ENCODE measurements at places on chromosomes 7 and 10.

DNA sequence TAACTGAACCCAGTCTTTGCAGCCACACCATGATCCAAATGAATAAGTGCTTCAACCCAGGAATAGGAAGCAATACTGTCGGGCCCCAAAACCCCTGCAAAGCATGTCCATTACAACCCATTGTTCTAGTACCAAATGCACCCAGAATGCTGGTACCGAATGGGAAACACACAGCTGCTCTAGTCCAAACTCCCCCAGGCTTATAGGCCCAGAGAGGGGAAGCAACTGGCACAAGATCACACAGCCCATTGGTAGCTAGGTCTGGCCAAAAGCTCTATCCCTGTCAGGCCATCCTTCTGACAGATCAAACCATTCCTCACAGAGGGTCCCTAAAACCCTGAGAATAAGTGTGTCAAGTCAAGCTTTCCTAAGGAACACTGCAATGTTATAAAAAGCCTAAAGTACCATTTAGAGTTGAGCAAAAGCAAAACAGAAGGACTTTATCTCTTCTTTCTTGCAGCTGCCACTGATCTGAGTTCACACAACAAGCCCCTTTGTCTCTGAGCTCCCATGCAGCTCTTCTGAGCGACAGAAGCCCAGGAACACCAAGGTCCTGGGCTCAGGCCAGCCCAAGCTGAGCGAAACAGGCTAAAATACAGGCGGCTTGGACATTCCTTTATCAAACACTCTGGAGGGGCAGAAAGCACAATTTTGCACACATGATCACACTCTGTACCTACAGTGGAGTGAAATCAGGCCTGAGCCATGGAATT lies 116.7 kb downstream of the SGMS1 start:
- DNase-seq: no peak

GRCh38 chr10:18204039-18204835 lies 64.0 kb downstream of the CACNB2 start:
- DNase-seq: no peak

DNA sequence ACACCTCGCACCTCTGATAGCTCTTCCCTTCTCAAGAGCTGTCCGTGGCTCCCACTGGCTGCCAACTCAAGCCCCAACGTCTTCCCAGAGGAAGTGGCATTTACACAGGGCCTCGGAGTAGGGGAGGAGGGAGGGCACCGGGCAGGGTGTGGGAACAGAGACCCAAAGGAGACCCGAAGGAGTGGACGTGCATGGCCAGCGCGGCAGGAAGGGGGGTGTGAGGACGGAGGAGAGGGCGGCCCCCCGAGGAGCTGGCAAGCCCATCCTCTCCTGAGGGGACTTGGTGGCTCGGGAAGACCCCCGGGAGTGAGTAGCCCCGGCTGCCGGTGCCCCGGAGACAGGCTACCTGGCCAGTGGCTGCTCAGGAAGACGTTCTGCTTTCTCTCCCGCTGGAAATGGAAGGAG lies 85.9 kb downstream of the FOXL3 start:
- no peak for DNase-seq

- DNase-seq: no peak
Observed at GRCh38 chr10:79026806-79027146, 42.0 kb upstream of the ZMIZ1 start.

GRCh38 chr10:67608001-67608400 lies 88.0 kb downstream of the CTNNA3 start:
- no peak for DNase-seq

- no peak for DNase-seq
Observed at GRCh38 chr10:96696845-96697425, 23.4 kb downstream of the PIK3AP1 start.

- no peak for DNase-seq
Observed at GRCh38 chr10:46033602-46034011, 3.2 kb upstream of the NCOA4 start.

DNA sequence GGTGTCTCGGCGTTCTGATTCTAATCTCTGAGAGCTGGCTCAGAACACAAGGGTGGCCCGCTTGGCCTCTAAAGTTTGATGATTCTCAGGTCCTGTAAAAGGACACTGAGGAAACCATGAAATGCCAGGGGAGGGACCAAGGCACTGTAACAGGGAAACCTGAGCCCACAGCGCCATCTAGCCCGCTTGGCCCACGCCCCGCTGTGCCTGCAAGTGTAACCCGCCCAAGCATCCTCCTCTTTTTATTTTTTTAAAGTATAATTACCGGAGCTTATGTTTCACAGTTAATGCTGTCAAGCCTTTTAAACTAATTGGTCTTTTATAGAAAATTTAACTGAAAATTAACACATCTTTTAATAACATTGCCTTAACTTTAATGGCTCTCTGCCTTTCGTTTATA lies 734.7 kb downstream of the KCNMA1 start:
- DNase-seq: no peak

DNA sequence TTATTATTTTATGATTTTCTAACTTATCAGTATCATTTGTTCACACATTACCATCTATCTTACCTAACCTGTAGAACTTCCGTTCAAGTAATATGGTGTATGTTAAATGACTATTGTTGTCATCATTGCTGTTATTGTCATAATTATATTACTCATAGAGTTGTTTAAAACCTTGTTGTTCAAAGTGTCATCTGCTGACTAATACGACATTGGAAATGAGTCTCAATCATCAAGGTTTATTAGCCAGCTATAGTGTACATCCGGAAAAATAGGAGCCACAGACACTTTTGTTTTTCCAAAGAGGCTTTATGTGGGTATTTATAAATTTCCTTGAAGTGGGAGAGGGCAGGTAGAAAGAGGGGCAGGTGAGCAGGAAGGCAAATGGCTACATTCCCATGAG lies 386.9 kb upstream of the LRRTM3 start:
- no peak for DNase-seq

GRCh38 chr10:28935061-28935460 lies 257.7 kb downstream of the BAMBI start:
- DNase-seq: no peak

- no peak for DNase-seq
Observed at GRCh38 chr10:101143345-101143630, 12.2 kb downstream of the TLX1 start.

- DNase-seq: no peak
Observed at GRCh38 chr7:73707045-73707631, 12.3 kb downstream of the STX1A start.

- no peak for DNase-seq
Observed at GRCh38 chr7:28360739-28361138, 51.6 kb upstream of the CREB5 start.

GRCh38 chr10:77686096-77686495 lies 48.5 kb upstream of the KCNMA1 start:
- no peak for DNase-seq

DNA sequence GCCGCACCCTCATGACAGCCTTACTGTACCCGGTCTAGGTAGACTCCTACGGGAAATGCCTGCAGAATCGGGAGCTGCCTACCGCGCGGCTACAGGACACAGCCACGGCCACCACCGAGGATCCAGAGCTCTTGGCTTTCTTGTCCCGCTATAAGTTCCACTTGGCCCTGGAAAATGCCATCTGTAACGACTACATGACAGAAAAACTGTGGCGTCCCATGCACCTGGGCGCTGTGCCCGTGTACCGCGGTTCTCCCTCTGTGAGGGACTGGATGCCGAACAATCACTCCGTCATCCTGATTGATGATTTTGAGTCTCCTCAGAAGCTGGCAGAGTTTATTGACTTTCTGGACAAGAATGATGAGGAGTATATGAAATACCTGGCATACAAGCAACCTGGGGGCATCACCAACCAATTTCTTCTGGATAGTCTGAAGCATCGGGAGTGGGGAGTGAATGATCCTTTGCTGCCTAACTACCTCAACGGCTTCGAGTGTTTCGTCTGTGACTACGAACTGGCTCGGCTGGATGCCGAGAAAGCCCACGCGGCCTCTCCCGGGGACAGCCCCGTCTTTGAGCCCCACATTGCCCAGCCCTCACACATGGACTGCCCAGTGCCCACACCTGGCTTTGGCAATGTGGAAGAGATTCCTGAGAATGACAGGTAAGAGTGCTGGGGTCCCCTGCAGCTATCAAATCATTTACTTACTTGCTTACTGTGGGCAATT lies 8.5 kb upstream of the CHCHD1 start:
- DNase-seq: no peak

GRCh38 chr7:100443096-100443840 lies 7.0 kb upstream of the PPP1R35 start:
- no peak for DNase-seq

- DNase-seq: no peak
Observed at GRCh38 chr7:3134745-3135144, 91.1 kb upstream of the CARD11 start.

DNA sequence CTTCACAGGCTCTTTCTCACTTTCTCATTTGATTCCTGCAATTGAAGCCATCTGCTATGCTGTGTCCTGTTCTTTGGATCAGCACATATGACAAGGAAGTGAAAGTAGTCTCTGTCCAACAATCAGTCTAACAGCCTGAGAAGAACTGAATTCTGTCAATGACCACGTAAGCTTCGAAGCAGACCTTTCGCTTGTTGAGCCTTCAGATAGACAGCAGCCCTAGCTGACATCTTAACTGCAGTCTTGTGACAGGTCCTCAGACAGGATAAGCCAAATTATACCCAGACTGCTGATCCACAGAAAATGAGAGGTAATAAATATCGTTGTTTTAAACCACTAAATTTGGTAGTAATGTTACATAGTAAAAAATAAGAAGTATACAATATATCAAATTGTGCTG lies 691.0 kb upstream of the LRRTM3 start:
- no peak for DNase-seq

- DNase-seq: no peak
Observed at GRCh38 chr7:116540743-116541142, 15.9 kb downstream of the CAV1 start.

- DNase-seq: no peak
Observed at GRCh38 chr7:102066476-102066875, 220.2 kb upstream of the SH2B2 start.

- no peak for DNase-seq
Observed at GRCh38 chr7:147584771-147585193, 1005.8 kb upstream of the C7orf33 start.

DNA sequence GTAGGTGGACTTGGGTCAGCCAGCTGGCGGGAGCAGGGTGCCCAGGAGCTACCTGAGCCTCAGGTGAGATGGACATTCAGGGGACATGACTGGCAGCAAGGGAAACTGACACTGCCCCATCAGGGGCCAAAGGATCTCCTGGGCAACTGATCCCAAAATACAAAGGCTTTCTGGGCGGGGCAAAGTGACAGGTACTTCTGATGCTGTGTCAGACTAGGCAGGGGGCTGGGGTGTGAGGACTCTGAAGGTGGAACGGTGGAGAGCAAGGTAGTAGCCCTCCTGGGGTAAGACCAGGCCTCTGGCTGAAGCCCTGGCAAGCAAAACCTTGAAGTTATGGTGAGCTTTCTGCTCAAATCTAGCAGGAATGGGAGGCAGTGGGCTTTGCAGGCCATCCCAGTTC lies 4.4 kb downstream of the OPN4 start:
- no peak for DNase-seq

DNA sequence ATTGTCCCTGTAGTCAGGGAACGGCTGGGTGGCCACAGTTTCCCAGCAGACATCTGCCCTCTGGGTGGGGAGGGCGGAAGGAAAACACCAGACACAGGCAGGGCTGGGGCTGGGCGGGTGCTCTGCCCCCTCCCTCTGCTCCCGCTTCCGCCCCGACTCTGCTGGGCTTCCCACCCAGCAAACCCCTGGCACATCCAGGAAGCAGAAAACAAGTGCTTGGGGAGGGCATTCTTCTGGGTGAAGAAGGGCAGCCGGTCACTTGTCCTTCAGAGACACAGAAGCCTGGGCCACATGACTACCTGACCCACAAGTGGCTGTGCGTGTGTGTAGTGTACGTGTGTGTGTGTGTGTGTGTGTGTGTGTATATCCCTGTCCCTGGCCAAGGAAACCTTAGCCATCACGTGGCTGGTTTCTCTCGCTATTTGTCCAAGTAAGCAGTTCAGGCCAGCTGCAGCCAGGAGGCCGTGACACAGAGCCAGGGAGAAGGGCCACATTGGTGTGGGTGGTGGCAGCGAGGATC lies 77.9 kb downstream of the ZMIZ1 start:
- DNase-seq: no peak

DNA sequence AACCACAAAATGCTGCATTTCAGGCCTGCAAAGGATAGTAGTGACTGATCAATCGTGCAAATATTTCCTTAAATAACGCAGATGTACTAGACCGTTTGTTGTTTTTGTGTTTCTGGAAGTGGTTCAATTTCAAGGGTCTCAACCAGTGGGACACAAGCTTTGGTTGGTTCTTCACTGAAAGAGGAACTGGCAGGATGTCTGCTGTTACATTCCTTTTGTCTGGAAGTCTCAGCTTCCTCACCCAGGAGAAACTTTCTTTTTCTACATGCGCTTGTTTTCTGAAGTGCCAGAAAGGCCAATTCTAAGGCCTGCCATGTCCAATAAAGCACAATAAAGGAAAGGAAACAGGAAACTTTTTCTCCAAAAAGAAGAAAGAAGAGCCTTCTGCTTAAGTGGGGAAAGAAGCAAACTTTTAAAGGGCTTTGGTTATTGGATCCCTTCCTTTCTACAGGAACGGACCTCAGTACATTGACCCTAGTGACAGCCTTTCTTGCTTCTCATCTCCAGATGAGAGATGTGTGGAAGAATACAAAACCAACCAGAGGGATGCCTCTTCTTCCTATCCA lies 4.1 kb downstream of the DKK1 start:
- no peak for DNase-seq

GRCh38 chr10:2938869-2939268 lies 128.5 kb upstream of the PFKP start:
- no peak for DNase-seq

GRCh38 chr7:95433952-95434556 lies 774 bp downstream of the PON2 start:
- DNase-seq: no peak

DNA sequence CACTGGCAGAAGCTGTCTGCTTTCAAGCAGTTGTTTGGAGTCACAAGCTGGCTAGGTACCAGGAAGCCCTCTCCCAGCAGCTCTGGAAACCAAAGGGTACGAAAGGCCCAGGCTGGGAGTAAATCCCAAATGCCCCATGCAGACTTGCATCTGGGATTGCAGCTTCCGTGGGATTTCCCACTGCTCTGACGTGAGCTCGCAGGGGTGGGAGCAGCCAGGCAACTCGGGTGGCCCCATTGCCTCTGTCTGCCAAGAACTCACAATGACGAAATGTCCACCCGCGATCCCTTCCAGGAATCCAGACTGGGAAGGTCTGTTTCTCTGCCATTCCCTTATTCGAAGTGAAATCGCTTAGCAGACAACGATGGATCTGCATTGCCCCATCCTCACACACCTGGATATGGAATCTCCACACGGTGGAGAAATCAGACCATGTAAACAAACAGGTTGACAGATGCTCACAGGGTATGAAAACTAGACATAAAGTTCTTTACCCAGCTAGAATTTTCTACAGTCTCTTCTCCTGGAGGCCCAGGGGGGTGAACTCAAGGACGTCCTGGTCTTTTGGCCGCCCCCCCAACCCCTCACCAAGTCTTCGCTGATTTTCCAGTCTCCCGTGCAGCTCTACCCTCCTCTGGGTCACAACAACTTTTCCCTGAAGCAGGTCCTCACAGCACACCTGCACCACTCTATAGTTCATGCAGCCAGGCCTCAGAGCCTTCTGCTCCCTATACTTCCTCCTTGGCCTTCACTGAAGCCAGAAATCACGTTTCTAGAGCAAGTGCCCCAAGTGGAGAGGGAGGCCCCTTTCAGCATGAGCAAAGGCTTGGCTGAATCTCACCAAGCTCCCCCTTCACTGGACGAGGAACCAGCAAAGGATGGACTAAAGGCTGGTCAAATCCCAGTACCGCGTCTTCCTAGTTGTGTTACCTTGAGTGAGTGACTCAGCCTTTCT lies 20.0 kb downstream of the SH3PXD2A start:
- no peak for DNase-seq

Data from activated CD4-positive, alpha-beta T cell treated with anti-CD3 and anti-CD28 coated beads, Interleukin-2, amount 50 U/mL, for 4 hours (primary cell).